Naive B cell (primary cell): ENCODE measurements at places on chromosomes 1 and 21.
A peak's percentile ranks its signal among the peaks of the same experiment; 100 is the strongest.

GRCh38 chr1:21935393-21935804 lies 1.7 kb downstream of the HSPG2 start:
- DNase-seq = no peak

- DNase-seq = no peak
Observed at GRCh38 chr1:221926441-221926840, 184.6 kb upstream of the DUSP10 start.

- DNase-seq = no peak
Observed at GRCh38 chr1:216662681-216663080, 60.5 kb downstream of the ESRRG start.

DNA sequence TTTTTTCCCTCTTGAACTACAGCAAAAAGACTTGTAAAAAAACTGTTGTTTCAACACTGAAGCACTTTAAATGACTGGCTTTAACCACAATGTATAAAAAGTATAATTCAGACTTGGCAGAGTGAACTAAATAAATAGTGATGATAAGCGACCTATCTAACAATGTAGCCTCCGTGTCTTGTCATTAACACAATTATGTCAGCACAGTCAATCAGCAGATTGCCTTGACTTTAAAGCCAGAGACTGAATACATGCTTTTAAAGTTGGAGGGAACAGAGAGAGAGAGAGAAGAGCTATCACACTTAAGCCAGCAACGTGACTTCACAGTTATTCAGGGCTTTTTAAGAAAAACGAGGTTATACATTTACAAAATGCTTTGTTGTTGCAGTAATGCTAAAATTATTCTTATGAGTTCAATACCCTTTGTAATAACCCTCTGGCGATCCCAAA lies 378.1 kb downstream of the LMO4 start:
- no peak for DNase-seq

- no peak for DNase-seq
Observed at GRCh38 chr1:228004331-228004855, 2.4 kb upstream of the WNT3A start.

GRCh38 chr1:23039308-23039826 lies 20.1 kb downstream of the KDM1A start:
- no peak for DNase-seq

GRCh38 chr1:77316006-77316405 lies 34.2 kb downstream of the AK5 start:
- no peak for DNase-seq

DNA sequence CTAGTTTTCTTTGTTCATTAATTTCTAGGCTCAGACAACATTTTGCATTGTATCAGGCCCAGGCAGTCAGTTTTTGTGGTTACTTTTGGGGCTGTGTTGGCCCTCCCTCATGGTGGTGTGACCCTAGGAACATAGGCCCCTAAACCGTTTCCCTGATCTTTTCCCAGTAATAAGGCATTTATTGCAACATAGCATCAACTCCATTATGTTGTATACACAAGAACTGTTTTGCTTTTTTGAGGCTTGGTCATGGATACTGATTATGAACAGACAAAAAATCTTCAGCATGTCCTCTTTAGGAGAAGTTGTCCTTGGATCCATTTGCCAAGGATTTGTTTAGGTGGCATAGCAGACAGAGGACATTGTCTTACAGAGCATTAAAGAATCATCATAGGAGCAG lies 10.3 kb downstream of the B3GALT2 start:
- no peak for DNase-seq

DNA sequence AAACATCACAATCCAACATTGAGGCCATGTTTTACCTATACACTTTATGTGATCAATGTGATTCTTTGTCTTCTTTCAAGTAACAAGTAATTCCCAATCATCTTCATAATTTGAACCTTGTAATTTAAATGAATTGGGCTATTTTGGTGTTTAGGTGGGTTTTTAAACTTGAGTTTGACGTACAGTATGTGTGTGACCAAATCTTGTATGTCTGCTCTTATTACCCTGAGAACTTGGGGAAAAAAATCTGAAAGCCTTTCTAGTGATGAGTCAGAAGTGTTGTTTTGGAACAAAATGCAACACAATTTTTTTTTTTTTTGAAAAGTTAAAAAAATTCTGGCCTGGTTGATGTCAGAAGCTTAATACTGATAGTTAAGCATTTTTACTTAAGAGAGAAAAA lies 68.5 kb downstream of the HHAT start:
- DNase-seq = no peak

- no peak for DNase-seq
Observed at GRCh38 chr1:181353526-181353925, 129.8 kb upstream of the CACNA1E start.

GRCh38 chr1:245458761-245459174 lies 304.0 kb downstream of the KIF26B start:
- no peak for DNase-seq

DNA sequence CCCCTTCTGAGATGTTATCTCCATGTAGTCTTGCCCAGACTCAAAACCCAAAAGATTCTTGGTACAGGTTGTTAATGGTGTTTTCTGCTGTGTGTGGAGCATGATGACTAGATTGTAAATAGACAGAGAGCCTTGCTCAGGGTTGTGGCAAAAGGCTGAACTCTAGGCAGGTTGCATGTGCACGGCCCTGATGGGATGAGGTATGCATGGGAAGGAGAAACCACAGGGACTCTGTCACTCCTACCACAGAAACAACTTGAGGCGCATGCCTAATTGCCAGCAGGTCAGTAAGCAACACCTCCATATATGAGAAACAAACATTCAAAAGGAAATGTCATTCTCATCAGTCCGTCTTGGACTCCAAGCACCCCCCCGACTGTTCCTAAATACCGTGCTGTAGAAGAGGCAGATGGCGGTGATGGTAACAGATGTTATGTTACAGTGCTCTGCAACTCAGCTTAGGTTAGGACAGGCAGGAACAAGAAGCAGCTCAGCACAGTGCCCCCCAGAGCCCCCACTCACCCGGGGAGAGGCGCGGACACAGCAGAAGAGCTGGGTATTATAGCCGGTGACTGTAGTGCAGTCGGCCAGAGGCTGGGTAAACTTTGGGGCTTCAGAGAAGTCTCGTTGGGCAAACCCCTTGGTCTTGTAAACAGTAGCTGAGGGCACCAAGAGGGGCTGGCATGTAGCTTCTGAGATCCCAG lies 10.9 kb downstream of the MYBPHL start:
- no peak for DNase-seq

- no peak for DNase-seq
Observed at GRCh38 chr1:172484252-172484651, 40.4 kb upstream of the PIGC start.

DNA sequence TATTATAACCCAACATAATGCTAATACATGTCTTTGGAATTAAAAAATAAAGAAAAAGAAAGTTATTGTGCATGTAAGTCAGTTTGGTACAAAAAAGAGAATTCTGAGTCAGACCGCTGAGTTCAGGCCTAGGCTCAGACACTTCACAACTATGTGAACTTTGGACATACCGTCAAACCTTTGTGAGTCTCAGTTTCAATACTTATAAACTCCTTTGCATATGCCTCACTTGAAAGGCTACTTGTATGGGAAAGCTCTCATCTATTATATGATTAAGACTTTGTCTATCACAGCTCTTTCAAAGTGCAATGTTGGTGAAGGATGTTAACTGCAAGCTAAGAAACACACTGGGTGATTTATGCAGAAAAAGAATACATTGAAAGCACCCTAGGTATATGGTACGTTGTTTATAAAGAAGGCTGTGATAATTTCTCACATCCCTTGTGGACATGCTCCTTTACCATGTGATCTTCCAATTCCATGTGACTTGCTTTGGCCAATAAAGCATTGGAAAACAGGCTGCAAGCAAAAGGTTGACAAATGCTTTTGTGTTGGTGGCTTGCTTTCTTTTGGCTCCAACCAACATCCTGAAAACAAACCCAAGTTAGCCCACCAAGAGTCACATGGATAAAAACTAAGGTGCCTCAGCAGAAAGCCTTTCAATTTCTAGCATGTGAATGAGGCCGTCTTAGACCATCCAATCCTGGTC lies 49.6 kb downstream of the INTS7 start:
- DNase-seq = no peak

DNA sequence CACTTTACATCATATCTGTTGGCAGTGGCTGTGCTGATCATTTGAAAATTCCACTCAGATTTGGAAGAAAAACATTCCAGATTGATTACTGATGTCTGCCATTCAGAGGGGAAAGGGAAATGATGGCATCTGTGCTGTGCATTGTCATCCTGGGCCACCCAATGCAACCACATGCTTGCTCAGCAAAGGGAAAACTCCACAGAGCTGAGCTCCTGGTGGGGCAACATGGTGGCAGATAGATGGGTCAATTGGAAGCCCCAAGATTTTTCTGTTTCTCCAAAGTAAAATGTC lies 11.8 kb downstream of the OXCT2 start:
- DNase-seq = no peak

DNA sequence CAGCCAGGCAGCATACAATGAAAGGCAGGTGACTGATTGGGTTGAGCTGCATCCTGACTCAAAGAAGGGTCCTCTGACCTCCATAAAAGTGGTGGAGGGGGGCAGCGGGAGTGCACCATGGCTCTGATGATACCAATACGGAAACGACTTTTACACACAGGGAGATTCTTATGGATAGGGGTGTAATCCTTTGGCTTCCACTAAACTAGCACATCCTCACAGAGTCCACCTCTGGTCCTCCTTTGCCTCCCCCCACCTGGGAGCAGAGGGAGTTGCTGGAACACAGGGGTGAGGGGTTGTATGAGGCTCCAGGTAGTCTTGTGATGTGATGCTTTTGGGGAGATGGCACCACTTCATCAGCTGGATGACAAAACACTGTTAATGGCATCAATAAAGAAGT lies 361.0 kb downstream of the BARHL2 start:
- no peak for DNase-seq

GRCh38 chr1:38175121-38175520 lies 128.5 kb upstream of the POU3F1 start:
- DNase-seq = no peak

- DNase-seq = no peak
Observed at GRCh38 chr21:16279731-16280581, 550.2 kb downstream of the USP25 start.

GRCh38 chr1:204495078-204495753 lies 611 bp upstream of the PIK3C2B start:
- peak; percentile 64 for DNase-seq

- no peak for DNase-seq
Observed at GRCh38 chr1:177476676-177477075, 305.9 kb downstream of the BRINP2 start.

GRCh38 chr1:221180704-221181368 lies 301.6 kb downstream of the HLX start:
- no peak for DNase-seq

DNA sequence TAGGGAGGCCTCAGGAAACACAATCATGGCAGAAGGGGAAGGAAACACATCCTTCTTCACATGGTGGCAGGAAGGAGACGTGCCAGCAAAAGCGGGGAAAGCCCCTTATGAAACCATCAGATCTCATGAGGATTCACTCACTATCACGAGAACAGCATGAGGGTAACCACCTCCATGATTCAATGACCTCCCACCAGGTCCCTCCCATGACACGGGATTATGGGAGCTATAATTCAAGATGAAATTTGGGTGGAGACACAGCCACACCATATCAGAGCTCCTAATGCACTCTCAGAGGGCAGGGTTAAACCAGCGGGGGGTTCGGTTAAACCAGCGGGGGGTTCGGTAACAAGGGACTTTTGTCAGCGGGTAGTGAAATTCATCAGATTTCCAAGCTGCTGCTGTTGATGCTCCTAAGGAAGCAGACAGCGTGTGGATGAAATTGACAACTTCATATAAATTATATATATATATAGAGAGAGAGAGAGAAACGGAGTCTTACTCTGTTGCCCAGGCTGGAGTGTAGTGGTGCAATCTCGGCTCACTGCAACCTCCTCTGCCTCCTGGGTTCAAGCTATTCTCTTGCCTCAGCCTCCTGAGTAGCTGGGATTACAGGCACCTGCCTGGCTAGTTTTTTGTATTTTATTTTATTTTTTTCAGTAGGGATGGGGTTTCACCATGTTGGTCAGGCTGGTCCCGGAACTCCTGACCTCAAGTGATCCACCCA lies 4.2 kb downstream of the CSTB start:
- DNase-seq = no peak

DNA sequence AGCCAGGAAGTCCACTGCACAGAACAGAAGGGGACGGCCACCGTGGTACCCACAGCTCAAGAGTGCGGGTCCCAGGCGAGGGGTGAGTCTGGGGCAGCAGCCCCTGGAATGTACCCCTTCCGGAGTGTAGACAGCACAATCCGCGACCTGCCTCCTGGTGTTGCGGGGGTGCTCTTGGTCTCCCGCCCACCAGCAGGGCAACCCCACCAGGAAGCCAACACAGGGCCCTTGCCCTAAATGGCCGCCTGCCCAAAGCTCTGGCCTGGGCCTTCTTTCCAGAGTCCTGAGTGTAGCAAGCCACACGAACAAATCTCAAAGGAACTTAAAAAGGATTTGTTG lies 1.1 kb upstream of the SLC19A1 start:
- no peak for DNase-seq

DNA sequence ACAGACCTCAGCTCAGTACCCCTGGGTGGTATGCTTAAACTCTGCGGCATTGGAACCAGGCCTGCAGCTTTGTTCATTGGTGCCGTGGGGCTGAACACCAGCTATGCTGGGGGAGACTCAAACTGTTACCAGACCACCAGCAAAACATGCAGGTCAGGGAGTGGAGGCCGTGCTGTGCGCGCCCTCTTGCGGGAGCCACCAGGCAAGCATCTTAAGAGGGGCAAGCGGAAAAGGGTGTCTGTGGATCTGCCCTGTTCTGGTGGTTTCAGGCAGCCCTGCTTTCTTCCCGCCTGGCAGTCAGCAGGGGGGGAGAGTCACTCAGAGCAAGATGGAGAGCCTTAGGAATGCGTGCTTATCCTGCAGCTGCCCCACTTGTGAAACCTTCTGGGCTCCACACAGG lies 276.9 kb upstream of the ZRANB2 start:
- DNase-seq = no peak

- DNase-seq = no peak
Observed at GRCh38 chr1:161162052-161162451, 2.8 kb downstream of the USP21 start.

DNA sequence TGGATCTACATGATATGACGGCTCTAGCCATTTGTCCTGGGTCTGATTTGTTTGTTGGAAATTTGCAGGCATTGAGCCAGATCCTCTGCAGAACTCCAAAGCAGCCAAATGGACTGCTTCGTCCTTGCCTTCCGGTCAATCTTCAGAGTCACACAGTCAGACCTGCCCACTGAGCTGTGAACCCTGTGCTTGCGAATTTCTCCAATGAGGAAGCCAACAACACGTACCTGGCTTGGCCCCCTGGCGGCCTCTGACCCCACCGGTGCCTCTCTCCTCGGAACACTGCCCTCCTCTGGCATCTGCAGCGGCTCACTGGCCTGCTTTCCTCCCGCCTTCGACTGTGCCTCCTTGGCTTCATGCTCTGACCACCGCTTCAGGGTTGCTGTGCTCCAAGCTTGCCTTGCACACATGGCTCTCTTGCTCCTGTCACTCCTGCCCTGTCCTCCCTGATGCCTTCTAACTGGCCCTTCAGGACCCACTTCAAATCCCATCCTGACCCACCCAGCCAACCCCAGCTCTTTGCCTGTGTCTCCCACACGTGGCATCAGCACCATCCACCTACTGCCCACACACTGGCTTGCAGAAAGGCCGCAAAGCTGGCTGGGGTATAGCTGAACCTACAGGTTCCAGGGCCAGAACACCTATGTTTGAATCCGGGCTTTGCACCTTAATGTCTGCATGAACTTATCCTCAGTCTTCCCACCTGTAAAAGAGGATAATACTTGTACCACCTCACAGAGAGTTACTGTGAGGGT lies 128.2 kb downstream of the KCNN3 start:
- DNase-seq = no peak

- DNase-seq = no peak
Observed at GRCh38 chr1:50427086-50427817, 4.0 kb upstream of the DMRTA2 start.
